Activated T-helper 1 cell treated with anti-CD3 and anti-CD28 coated beads, Interleukin-12 subunit alpha, Interleukin-12 subunit beta, Interleukin-2, Interleukin-4 antibody, amounts not matched to agents 30 ng/mL and 10 ng/mL and 1 ng/mL, durations not matched to agents 14 hours and 24 hours and 36 hours (primary cell): ENCODE measurements at places on chromosomes 6 and 20.

DNA sequence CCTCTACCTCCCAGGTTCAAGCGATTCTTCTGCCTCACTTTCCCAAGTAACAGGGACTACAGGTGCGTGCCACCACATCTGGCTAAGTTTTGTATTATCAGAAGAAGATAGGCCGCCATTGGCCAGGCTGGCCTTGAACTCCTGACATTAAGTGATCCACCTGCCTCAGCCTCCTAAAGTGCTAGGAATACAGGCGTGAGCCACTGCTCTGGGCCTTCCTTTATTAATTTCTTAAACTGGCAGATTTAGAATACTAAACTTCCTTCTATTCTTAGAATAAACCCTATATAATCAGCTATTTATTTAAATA is 86.6 kb downstream of the HFE start:
- H3K27ac ChIP-seq = peak overlapping the region; percentile 73
- H3K27me3 ChIP-seq = no peaks in the 10 kb centered on the region
- peak overlapping the region; percentile 68 for H3K4me3 ChIP-seq
- peaks cover 4% of the 10 kb centered on the region for H3K36me3 ChIP-seq
- peaks cover 58% of the 10 kb centered on the region for H3K4me1 ChIP-seq

DNA sequence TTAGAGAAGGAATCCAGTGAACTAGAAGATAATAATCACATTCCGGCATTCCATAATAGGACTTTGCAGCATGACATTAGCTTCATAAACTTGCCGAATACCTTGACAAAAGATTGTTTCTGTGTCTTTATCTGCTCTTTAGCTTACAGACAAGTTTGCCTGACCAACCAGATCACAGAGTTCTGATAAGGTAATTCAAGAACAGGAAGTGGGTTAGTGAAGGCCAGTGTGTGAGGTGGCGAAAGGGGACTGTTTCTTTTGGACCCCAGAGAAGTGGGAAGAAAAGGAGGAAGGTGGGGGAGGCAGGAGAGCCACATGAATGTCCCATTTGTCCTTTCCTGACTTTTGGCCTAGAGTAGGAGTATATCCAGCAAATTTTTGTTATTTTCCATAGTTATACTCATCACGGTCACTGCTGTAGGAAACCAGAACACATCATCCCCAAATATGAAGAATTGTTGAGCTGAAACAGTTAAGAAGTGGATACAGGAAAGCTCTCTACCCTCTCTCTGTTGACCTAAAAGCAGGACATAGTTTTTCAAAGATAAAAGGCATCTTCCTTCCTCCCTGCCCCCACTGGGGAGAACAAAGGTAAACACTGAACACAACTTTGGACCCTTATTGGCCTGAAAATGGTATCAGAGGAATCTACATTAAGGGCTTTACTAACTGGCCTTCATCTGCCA is 72.4 kb upstream of the TNFAIP3 start:
- no peaks in the 10 kb centered on the region for H3K27me3 ChIP-seq
- H3K4me1 ChIP-seq = peaks cover 81% of the 10 kb centered on the region
- DNase-seq = no peak
- H3K36me3 ChIP-seq = peaks cover 6% of the 10 kb centered on the region

DNA sequence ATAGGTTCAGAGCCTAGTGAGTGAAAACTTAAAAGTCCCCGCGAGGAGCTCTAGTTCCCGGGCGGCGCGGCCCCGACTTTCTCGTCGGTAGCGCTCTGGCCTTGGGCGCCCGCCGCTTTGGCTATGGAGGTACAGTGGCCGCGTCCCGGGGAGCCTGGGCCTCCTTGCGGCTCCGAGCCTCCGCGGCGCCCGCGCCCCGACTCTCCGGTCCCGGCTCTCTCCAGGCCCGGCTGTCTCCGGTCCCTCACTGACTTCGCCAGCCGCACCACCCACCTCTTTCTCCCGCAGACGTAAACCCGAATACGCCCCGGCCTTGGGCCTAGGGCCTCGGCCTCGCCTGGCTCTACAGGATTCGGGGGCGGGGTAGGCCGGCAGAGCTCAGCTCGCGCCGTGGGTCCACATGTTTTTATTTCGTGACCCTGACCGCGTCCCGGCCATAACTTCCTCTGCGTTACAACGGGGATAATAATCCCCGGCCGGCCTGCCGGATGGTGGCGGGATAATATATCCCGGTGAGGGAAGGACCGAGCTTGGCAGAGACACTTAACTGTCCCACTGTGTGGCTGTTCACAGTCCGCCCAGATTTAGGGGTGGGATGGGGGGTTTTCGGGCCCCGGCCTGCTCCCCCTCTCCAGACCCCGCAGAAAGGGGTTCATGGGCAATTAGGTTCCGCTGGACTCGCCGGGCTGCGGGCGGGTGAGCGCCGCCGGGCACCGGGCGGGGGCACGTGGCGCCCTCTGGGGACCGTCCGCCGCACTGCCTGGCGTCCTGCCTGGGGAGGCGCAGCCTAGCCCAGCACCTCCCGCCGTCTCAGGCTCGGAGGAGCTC is 10.0 kb upstream of the TBX18 start:
- no peaks in the 10 kb centered on the region for H3K36me3 ChIP-seq
- H3K27ac ChIP-seq = no peak overlapping the region

- H3K27me3 ChIP-seq = no peaks in the 10 kb centered on the region
- H3K27ac ChIP-seq = peak overlapping the region; percentile 78
- H3K4me3 ChIP-seq = peak overlapping the region; percentile 86
- no peak for DNase-seq
These were observed 296 bp downstream of the ADNP start for GRCh38 chr20:50930976-50931305.

- peaks cover 39% of the 10 kb centered on the region for H3K36me3 ChIP-seq
- H3K4me1 ChIP-seq = peaks cover 89% of the 10 kb centered on the region
- no peaks in the 10 kb centered on the region for H3K27me3 ChIP-seq
- peak overlapping the region; percentile 78 for H3K4me3 ChIP-seq
- DNase-seq = peak; percentile 74
- peak overlapping the region; percentile 96 for H3K27ac ChIP-seq
These were observed 13.3 kb downstream of the ELOVL5 start for GRCh38 chr6:53335224-53335994.

DNA sequence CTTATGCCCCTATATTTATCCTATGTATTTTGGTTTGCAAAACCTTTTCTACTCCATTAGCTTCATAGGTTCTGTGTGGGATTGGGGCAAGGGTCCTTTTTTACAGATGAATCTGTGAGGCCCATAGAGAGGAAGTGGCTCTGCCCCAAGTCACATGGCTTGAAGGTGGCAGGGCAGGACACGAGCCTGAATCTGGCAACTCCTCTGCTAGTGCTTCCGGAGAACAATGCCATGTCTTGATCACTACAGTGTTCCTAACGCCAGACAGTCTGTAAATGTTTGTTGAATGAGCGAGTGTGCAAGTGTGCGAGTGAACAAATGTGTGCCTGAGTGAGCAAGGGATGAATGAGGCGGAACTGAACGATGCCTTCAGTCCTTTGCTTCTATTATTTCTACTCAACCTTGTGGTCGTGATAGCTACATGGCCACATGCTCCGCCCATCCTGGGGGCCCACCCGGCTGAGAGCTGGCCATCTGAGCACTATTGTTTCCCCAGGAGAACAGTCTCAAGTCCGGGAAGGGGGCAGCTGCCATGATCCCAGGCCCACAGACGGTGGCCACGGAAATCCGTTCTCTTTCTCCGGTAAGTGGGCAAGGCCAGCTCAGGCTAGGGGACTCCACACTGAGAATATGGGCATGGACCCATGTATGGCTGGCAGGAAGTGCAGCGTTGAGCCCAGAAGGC is 17.8 kb upstream of the AAR2 start:
- H3K27ac ChIP-seq = no peak overlapping the region
- H3K4me3 ChIP-seq = no peak overlapping the region
- no peak for DNase-seq
- no peaks in the 10 kb centered on the region for H3K4me1 ChIP-seq

DNA sequence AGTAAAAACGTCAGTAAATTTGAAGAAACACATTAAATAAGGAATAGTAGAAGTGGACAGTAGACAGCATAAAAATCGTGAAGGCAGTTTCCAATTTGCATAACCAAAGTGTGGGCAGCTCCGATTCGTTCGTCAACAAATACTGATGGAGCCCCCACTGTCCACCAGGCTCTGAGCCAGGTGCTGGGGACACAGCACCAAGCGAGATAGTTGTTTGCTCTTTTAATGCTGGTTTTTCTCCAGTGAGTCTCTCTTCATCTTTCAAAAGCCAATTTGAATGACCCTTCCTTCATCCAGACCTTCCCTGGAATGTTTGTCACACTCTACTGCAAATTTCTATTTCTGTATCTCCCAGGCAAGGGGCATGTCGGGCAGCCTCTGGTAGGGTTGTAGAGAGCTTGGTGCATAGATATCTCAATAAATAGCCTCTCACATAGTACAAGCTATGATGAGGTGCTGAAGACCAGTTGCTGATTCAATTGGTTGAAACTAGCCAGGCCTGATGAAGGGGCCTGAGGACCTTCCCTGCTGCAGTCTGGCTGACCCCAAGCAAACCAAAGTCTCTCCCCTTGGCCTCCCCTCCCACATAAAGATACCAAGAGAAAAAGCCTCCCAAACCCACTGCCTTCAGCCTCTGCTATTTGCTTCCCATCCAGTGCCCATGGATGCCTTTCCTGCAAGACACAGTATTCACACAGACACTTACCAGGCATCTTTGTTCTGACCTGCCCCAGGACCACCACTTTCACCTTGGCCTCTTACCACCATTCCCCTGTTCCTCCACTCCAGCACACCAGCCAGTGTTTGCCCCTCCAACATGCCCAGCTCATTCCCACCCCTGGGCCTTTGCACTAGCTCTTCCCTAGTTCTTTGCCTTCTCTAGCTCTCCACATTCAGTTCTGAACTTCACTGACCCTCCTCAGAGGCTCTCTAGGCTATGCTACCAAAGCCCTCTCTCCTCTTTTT is 125.2 kb downstream of the CEBPB start:
- no peak overlapping the region for H3K4me3 ChIP-seq
- peaks cover 31% of the 10 kb centered on the region for H3K27me3 ChIP-seq
- H3K36me3 ChIP-seq = peaks cover 2% of the 10 kb centered on the region
- DNase-seq = no peak
- peaks cover 13% of the 10 kb centered on the region for H3K4me1 ChIP-seq
- H3K27ac ChIP-seq = no peak overlapping the region

DNA sequence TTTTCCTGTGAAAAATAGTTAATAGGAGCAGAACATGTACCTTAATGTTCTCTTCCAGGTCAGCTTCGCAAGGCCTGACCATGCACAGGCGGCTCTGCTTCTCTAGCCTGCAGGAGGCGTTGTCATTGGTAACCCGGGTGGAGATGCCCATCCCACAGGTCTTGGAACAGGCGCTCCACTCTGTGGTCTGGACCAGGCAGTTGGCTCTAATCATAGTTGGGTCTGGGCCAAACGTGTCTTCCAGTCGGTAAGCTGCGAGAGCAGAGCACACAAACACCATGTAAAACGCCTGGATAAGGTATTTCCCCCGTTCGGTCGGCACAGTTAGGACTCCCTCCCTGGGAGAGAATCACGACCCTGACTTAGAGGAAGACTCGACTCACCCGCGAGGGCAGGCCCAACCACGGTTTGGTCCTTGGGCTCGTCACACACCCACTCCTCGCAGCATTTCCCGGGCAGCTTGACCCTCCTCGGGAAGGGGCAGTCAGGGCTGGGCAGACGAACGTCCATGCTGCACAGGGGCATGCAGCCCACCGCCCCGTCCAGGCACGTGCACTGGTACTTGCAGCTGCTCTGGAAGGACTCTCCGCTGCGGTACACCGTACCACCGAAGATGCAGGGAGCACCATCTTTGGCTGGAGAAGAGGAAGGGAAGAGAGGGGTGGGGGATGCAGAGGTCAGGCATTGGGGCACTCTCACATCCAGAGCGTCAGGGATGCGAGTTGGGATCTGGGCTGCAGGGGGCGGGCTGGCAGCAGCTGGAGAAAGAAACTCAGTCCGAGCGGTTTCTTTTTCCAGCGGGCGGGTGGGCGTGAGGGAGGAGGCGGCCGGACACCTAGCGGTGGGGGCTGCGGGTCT is 1.0 kb downstream of the CCN2 start:
- DNase-seq = no peak
- H3K36me3 ChIP-seq = no peaks in the 10 kb centered on the region
- H3K27ac ChIP-seq = no peak overlapping the region
- peaks cover 71% of the 10 kb centered on the region for H3K27me3 ChIP-seq
- peaks cover 10% of the 10 kb centered on the region for H3K4me1 ChIP-seq

DNA sequence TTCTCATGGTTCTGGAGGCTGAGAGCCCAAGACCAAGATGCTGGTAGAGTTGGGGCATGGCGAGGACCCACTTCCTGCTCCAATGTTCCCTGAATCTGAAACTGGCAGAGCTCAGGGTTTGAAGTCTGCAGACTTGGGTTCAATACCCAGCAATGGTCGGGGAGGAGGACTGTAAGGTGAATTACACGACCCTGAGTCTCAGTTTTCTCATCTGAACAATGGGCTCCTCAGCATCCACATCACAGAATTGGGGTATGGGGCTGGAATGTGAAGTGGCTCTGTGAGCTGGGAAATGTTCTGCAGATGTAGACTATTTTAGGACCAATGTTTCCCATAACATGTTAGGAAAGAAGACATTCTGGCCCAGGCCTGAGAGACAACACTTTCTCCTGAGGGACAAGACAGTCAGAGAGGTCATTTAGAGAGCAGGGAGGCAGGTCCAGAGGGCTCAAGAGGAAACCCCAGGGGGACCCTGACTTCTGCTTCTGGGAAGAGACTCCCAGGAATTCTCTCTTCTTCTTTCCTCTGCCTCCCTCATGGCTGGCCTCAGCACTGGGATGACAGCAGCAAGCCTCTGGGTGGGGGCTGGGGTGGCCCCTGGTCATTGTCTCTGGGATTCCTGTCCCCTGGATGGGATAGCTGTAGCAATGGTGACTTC is 141.3 kb upstream of the PMEPA1 start:
- H3K4me3 ChIP-seq = no peak overlapping the region
- peaks cover 17% of the 10 kb centered on the region for H3K27me3 ChIP-seq
- DNase-seq = no peak

DNA sequence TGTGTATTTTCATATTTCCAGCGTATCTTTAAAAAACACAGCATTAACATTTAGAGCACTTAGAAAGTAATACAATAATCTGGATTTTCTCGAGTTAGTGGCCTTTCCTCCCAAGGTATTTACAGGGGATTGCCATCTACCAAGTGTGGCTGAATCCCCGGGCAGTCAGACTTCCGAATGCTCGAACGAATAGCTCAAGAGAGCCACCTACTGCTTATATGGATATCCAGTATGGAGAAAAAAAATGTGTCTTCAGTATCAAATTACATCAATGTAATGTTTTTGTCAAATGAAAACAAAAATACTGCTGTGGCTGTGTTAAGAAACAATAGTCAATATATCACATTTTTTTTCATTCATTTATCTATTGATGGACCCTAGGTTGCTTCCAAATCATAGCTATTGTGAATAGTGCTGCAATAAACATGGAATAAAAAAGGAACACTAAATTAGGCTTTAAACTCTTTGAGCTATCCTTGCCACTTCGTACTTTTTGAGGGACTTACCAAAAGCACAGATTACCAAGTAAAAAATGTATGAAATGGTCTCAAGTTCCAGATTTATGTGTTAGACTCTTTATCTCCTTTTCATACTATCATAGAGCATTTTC is 654.5 kb upstream of the PTCHD4 start:
- no peak for DNase-seq
- no peaks in the 10 kb centered on the region for H3K36me3 ChIP-seq
- no peak overlapping the region for H3K27ac ChIP-seq

DNA sequence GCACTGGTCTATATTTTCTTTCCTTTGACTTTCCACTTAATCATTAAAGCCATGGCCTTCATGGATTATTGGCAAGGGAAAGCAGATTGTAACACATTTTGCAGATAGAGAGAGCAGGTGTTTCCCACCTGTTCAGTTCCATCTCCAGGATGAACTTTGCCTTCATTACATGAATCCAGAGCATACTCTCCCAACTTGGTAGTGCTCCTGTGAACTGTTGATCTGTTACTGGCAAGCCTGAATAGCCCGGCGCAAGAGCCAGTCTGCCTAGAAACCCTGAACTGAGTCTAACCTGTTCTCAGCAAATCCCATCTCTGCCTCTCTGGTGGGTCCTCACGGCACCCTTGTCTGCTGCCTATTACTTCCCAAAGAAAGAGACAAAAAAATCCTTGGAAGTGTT is 210.3 kb downstream of the PLCB1 start:
- H3K27ac ChIP-seq = no peak overlapping the region
- no peak for DNase-seq
- H3K4me1 ChIP-seq = no peaks in the 10 kb centered on the region
- no peaks in the 10 kb centered on the region for H3K27me3 ChIP-seq
